ENCODE measurements at places on chromosomes 7 and 10.
A peak's percentile ranks its signal among the peaks of the same experiment; 100 is the strongest.

- DNase-seq = no peak
Observed at GRCh38 chr10:105974803-105975456, 1189.6 kb downstream of the SORCS1 start.

DNA sequence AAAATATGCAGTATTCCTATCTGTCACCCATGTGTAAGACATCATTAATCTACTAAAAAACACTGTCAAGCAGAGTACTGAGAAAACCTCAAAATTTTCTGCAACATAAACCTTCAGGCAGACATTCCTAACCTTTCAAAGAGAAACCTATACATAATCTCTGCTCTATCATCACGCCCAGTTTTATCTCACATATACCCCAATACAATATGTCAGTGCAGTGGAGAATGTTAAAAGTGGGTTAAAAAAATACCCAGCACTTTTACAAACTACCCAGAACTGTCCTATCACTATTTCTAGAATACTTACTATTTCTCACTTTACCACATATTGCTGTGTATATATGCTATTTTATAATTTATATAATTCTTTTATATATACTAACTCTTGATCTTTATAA, 922.0 kb upstream of the SORCS1 start:
- no peak for DNase-seq

- no peak for DNase-seq
Observed at GRCh38 chr10:21516242-21517131, 9.0 kb downstream of the SKIDA1 start.

GRCh38 chr10:99850021-99850766, 67.8 kb downstream of the ABCC2 start:
- no peak for DNase-seq

DNA sequence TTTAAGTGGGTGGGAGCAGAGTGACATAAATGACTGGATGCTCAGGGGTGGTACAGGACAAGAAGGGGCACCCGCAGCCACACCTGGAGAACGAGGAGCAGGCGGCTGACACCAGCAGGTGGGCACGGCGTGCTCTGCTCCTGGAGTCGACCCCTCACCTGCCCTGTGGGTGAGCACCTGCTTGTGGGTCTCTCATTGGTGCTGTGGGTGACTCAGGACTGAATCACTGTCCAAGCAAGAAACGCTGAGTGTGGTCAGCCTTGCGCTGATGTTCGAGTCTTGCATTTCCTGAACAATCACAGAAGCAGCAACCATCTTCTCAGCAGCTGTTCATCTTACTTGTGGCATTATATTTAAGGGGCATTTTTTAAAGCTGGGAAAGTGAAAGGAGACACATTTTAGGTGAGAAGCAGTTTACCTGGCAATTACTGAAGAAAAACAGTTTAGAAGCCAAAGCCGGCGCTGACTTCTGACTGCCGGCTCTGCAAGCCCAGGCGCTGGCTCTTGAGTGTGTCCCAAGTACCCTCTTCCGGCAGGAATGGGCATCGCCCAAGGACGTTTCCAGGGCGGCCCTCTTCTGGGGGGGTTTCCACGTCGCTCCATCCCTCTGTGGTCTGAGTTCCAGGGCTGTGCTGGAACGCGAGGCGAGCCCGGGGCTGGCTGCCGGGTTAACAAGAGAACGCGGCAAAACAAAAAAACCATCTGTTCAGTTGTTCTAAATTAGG, 145.2 kb upstream of the PFKP start:
- no peak for DNase-seq

DNA sequence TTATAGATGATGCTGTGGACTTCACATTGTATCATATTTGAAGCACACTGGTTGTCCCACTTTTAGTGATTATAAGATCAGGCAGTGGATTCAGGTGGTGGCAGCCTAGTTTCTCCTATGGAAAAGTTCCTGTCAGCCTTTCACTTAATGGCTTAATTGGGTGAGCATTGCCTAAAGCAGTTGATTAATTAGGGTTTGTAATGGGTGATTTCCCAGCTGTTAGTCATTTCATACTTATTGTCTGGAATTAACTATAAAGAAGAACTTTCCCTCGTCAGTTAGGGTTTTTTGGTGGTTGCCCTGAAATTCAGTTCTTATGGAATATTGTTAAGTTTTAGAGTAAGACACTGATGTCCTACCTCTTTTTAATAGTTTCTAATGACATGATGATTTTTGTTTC, 78.8 kb downstream of the SLC25A40 start:
- DNase-seq = no peak

DNA sequence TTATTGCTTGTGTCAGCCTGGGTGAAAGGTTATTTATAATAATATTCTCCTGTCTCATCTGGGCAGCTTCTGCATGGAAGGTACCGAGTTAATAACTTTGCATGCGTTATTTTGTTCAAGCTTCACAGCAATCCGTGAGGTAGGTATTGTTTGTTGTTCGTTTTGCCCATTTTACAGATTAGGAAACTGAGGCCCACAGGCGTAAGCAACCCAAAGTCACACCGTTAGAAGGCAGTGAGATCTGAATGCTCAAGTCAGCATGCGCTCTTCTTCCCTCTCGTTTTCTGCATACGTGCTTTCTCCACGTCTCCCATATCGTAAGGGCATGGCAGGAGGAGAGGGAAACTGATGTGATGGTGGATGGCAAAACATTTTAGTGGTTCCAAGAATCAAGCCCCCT, 34.1 kb downstream of the LHPP start:
- no peak for DNase-seq

DNA sequence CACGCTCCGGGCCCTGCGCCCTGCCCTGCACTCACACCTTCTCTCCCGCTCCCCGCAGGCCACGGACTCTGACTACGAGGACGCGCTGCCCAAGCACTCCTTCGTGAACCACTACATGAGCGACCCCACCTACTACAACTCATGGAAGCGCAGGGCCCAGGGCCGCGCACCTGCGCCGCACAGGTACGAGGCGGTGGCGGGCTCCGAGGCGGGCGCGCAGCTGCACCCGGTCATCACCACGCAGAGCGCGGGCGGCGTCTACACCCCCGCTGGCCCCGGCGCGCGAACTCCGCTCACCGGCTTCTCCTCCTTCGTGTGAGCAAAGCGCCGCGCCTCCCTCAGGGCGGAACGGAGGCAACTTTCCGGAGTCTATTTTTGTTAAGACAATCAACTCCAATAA, 417.0 kb upstream of the FOXK1 start:
- DNase-seq = no peak

- DNase-seq = no peak
Observed at GRCh38 chr10:13231808-13232207, 2.4 kb downstream of the UCMA start.

DNA sequence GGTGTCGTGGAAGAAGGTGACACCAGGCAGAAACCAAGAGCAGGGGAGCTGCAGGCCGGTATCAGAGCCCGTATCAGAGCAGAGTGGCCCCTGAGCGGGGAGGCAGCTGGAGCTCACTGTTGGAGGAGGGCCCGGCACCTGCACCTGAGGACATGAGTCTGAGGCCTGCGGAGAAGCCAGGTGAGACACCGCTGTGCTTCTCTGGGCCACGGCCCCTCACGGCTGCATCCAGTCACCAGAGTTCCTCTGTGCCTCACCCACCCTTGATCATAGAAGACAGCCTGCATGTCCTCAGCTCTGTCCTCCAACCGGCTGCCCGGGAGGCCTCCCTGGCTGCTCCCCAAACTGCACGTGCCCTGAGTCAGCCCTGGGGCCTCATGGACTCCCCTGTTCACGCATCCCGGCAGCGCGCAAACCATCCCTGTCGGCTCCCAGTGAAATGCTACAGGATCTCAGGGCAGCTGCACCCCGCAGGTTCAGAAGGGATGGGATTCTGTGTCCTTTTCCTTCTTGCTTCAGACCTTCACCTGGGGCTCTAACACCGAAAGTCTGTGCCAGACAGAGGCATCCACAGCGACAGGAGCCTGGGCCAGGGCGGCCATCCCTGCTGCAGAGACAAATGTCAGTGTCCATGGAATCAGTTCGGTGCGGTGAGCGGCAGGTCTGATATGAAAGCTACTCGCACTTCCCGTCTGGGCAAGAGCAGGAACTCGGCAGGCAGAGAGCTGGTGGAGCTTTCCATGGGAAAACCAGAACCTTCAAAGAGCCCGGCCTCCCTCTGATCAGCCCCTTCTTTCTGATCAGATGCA, 111.9 kb upstream of the FAM20C start:
- no peak for DNase-seq

- DNase-seq = no peak
Observed at GRCh38 chr10:102869258-102870198, at the start of gene AS3MT. Gene AS3MT, plus strand, starts transcription at chr10:102869470. Its CDS starts 123 bp downstream, at chr10:102869593.

- DNase-seq = no peak
Observed at GRCh38 chr10:95661818-95662217, 5.3 kb upstream of the ALDH18A1 start.

GRCh38 chr10:11443468-11444154, 167.8 kb downstream of the USP6NL start:
- no peak for DNase-seq

DNA sequence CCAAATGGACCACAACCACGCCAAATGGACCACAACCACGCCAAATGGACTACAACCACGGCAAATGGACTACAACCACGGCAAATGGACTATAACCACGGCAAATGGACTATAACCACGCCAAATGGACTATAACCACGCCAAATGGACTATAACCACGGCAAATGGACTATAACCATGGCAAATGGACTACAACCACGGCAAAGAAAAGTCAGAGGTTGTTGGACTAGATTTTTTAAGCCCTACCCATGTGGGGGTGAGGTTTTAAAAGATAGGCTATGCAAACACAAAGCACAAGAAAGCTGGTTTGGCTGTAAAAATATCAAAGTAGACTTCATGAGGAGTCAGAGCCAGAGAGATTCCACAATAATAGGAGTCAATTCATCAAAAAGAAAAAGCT, 55.8 kb downstream of the NCAPG2 start:
- no peak for DNase-seq

DNA sequence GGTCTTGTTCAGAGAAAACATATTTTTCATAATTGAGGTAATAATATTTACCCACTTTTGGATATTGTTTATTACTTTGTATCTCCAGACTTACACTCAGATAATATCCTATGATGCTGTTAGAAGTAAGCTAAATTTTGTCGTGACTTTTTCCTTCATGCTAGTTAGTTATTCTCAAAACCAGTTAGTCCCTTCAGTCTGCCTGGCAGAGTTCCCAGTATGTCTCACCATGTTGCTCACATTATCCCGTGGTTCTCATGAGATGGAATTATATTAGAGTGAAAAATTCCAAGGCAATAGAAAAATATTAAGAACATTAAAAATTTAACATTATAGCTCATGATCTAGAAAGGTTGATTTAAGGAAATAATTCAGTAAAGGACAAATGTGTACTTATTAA, 81.5 kb upstream of the SMIM30 start:
- no peak for DNase-seq

- no peak for DNase-seq
Observed at GRCh38 chr7:150413640-150414081, 34.5 kb downstream of the ZNF775 start.

DNA sequence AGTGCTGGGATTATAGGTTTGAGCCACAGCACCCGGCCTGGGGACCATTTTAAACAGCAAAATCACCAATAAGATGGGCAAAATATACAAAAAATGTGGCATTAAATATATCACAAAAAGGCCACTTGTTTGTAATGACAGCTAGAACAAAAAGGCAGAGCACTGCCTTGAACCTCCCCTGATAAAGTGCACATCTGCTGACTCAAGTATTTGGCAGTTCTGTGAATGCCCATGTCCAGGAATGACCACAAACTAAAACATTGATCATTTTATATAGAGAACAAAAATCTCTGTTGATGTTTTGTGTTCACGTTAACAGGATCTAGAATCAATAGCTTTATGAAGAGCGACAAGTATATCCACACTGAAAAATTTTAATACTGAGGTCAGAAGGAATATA, 21.5 kb downstream of the HERC4 start:
- DNase-seq = no peak

DNA sequence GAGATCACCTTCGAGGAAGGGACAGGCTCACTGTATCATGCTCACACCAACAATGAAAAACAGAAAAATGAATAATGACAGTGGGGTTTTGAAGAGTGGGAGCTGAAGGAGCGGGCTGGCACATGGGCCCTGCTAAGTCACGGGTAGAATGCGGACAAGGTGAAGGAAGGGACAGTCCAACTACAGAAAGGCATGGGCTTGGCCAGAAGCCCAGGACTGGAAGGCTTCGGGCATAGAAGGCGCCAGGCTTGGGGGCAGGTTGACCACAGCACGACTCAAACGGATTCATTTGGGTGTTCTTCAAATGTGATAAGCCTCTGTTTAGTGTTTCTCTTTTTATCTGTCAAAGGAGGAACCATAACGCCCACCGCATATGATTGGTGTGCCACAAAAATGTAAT, 509.5 kb downstream of the CCSER2 start:
- no peak for DNase-seq

- DNase-seq = peak; percentile 23
Observed at GRCh38 chr7:150898475-150899011, 46.2 kb downstream of the AOC1 start.

DNA sequence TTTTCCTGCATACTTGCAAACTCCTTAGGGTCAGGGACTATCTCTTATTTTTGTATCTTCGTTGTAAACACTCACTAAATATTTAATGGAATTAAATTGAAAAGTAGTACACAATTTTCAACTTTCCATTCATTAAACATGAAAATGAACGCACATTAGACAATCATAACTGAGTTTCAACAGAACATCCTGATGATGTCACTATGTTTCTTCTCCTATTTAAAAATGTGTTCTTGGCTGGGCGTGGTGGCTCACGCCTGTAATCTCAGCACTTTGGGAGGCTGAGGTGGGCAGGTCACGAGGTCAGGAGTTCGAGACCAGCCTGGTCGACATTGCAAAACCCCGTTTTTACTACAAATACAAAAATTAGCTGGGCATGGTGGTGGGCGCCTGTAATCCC, 14.1 kb upstream of the PURB start:
- no peak for DNase-seq

GRCh38 chr10:61438141-61438988, 14.8 kb downstream of the TMEM26 start:
- no peak for DNase-seq

- no peak for DNase-seq
Observed at GRCh38 chr7:151795168-151795811, 81.6 kb downstream of the PRKAG2 start.

GRCh38 chr10:132229834-132230556, 43.2 kb downstream of the DPYSL4 start:
- DNase-seq = no peak

DNA sequence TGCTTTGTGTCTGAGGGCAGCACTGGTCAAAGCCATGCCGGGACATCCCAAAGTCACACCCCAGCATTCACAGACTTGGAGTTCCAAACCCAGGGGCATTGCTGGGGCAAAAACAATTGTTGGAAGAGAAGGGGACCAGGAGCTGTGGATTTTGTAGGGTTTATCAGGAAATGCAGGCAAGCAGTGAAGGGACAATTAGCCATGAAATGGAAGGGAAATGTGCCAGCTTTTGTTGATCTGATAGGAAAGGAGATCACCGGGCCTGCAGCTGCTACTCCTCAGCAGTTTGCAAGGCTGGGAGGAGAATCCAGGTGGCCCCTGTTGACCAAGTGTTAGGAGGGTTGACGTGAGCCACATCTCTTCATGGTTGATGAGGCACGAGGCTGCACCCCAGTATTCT, 2.5 kb upstream of the BRI3 start:
- DNase-seq = no peak

GRCh38 chr10:77686650-77687417, 49.2 kb upstream of the KCNMA1 start:
- DNase-seq = no peak

Measured in bone marrow (tissue), 2 donors.